HFFc6 (cell line): ENCODE measurements at places on chromosomes 7 and 10. TPM values are rescaled to one million over a fixed set of nuclear protein-coding genes. Genes with fewer than 3 reads are reported as not detected.

DNA sequence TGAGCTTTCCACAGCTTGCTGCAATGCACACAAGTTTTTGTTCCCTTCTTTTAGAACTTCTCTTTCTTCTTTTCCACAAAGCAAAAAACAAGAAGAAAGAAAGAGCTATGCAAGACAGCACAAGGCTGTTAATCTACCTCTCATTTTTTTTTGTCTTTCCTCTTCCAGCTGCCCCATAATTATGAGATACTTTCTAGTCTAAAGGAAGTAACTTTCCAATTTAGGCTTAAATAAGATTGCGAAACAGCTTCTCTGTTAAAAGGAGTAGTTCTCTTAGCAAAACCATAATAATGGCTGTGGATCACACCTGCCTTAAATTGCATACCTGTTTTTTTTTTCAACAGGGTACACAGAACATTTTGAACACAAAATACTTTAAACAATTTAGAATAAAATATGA, 56.0 kb downstream of the NDUFB2 start:
- DNase-seq = no peak

- DNase-seq = peak; percentile 42
Measured at GRCh38 chr7:22782616-22783232, 39.9 kb downstream of the TOMM7 start.

Gene CPN1
- not detected in 3 replicates for total RNA-seq

DNA sequence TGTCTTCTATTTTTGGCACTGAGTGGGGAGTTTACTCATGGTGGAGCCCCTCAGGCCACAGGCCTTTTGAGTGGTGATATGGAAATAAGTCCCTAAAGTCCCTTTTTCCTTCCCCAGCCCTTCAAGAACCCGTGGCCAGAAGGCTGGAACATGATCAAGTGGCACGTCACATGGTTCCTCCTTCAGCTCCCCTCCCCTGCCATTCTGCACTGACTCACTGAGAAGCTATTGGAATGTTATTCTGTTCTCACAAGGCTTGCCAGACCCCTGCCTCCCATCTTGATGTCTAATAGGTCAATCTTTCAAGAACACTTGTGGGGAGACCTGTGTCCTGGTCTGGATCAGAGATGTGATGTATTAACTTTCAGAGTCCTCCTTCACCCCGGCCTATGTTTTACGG, 279.8 kb downstream of the SEC23IP start:
- DNase-seq = no peak

DNA sequence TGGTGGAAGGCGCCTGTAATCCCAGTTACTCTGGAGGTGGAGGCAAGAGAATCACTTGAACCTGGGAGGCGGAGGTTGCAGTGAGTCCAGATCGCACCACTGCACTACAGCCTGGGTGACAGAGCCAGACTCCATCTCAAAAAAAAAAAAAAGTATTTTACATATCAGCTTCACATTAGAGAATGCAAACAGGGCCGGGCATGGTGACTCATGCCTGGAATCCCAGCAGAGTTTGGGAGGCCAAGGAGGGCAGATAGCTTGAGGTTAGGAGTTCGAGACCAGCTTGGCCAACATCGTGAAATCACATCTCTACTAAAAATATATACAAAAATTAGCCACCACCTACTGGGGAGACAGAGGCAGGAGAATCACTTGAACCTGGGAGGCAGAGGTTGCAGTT, 31.6 kb downstream of the USP54 start:
- DNase-seq = no peak

- DNase-seq = peak; percentile 46
Measured at GRCh38 chr7:75945297-75946168, 30.6 kb downstream of the POR start.

Gene PLPP4
- total RNA-seq = 17.0 to 31.9 TPM (median 24.5 TPM) in 3 replicates

DNA sequence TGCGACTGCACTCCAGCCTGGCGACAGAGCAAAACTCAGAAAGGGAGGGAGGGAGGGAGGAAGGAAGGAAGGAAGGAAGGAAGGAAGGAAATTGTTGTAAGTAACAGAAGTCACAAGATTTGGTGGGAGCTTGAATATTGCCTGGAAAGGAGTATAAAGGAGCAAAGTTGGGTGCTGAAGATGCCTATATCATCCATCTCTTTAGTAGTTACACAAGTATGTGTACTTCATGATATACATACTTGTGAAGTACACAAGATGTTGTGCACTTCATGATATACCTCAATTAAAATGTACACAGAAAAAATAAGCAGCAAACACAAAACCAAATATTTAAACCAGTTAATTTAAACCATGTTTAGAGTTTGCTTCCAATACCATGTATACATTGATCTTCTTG, 1223.8 kb downstream of the SORCS3 start:
- no peak for DNase-seq

Gene ACSM6
- total RNA-seq = not detected in 2 replicates
